Left lung (tissue), 14 donors: ENCODE measurements at places on chromosomes 6 and 20.

DNA sequence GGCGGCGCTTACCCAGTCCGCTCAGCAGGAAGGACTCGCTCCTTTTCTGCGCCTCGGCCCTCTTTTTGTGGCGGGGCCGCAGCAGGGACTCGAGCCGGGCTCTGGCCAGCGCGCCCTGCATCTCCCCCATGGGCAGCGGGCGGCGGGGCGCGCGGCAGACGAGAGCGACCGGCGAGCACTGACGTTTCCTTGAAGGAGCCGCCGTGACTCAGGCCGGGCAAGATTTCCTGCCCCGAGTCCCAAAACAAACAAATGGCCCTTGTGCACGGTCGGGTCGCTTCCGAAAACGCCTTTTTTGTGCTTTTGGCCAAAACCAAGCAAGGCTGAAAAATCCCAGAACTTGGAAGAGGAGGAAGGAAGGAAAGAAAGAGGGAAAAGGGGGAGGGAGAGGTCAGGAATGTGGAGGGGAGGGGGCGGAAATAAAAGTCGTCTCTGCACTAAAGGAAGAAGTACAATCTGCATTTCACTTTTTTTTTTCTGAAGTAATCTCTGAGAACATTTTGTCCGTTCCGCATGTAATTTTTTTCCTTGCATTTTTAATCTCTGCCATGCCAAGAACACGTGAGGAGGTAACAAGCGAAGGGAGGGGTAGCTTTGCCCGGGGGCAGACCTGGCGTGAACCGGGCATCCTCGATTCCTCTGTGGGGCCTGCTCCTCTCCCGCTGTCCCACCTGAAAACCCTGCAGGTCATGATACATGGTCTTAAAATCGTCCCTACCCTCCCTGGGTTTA, 123.3 kb upstream of the SLC2A12 start:
- peak; percentile 74 for DNase-seq

- no peak for DNase-seq
Measured at GRCh38 chr20:18103497-18103896, 34.2 kb upstream of the KAT14 start.

GRCh38 chr6:52377538-52378221, 15.7 kb downstream of the PAQR8 start:
- no peak for DNase-seq

DNA sequence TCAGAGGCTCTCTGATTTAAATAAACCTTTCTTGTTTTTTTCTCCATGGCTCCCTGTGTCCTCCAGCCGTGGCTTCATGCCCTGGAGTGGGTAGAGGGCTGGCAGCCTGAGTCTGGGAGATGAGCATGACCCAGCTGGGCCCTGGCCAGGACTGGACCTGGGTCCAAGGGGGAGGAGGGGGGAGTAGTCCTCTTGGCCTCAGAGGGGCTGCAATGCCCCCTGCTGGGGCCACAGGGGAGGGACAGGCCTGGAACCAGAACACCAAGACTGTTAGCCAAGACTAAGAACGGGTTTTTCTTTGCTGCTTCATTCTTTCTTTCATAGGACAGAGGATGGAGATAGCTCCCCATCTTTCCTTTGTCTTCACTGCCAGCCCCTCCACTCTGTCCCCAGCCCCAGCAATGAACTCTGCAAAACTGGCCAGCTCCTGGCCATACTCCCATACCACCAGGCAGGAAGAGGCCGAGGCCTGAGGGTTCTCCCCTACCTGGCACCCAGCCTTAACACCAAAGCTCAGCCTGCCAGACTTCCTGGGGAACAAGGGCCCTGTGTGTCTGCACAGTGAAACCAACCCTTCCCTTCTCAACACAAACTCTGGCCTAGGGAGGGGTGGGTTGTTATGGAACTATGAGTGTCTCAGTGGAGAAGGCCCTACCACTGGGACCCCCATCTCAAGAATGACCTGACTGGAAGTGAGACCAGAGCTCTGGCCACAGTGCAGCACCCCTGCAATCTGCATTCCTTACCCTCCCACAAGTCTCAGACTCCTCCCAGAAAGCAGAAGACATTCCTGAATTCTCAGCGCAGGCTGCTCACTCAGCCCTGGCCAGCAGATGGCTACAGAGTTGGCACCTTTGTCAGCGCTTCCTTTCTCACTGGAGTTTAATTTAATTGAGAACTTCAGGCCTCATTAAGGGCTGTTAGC, 11.0 kb downstream of the SLC29A1 start:
- no peak for DNase-seq

DNA sequence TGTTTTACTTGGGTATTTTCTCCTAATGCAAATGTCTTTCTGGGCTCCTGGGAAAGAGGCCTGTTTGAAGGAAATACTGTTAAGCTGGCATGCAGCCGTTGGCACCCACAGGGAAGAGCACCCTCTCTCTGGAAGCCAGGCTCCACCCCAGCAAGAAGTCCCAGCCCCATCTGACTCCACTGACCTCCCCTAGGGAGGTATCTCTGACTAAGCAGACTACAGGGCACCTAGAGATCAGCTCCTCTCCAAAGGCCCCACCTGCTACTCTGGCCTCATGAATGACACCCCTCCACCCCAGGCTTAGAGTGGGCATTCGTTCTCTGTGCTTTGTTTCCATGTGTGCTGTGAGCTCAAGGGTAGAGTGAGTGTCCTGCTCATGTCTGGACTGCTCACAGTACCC, 6.4 kb upstream of the MDGA1 start:
- DNase-seq: no peak

DNA sequence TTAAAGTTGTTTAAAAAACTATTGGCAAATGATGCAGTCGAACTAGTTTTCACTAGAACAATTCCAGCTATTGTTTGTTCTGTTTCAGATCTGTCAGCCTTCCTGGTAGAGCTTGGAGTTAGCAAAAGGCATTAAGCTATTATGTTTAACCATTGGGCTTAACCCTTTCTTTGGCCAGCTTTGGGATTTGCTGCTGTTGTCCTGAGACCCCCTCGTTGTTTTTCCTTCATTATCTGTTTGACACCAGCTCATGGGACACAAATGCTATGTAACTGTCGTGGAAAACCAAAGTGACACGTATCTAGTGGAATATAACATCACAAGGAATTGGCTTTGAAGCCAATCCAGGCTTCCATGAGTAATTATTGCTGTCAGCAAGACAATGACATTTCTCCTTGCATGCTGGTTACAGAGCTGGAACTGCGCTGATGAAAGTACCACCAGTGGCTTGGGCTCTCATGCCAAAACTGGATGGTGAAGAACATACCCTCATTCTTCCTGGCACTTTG, 96.0 kb downstream of the EYA2 start:
- DNase-seq: no peak

GRCh38 chr20:7207186-7207798, 439.8 kb downstream of the BMP2 start:
- DNase-seq: no peak

- no peak for DNase-seq
Measured at GRCh38 chr6:142222022-142222421, 75.0 kb downstream of the VTA1 start.
